ENCODE measurements at places on chromosomes 7 and 10.

DNA sequence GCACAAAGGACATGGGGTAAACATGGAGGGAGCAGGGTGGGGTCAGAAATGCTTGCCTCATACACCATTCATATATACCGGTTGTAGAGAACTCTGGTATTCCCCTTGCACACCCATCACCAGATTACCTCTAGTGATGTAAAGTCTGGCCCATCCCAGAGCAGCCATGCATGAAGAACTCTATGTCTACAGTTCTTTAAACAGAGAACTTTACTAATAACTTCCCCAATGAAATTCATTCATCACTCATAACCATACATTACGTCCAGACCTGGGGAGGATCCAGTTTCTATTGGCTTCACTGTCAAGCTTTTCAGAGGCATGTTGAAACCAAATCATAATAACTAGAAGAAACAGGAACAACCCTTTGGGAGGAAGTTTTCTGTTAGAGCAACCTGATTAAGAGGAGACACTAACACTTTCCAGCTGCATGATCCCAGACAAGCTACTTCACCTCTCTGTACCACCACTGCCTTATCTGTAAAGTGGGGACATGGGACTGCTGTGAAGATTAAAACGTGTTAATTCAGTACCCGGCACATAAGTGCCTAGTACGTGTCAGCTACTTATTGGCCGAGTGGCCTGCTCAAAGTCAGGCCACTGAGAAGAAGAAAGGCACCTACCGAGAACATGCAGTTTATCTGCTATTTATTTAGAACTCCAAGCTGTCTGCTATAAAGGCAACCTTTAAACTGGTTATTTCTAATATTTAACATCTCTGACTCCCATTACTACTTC lies 59.7 kb downstream of the IGF2BP3 start:
- DNase-seq: no peak

DNA sequence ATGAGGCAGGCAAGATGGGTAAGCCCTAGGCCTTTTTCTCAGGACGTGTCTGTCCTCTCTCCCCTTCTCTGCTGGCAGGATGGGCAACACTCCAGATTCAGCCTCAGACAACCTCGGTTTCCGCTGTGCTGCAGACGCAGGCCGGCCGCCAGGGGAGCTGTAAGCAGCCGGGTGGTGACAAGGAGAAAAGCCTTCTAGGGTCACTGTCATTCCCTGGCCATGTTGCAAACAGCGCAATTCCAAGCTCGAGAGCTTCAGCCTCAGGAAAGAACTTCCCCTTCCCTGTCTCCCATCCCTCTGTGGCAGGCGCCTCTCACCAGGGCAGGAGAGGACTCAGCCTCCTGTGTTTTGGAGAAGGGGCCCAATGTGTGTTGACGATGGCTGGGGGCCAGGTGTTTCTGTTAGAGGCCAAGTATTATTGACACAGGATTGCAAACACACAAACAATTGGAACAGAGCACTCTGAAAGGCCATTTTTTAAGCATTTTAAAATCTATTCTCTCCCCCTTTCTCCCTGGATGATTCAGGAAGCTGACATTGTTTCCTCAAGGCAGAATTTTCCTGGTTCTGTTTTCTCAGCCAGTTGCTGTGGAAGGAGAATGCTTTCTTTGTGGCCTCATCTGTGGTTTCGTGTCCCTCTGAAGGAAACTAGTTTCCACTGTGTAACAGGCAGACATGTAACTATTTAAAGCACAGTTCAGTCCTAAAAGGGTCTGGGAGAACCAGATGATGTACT lies 13.1 kb downstream of the PHKG1 start:
- DNase-seq: no peak

GRCh38 chr10:60549686-60550085 lies 160.0 kb upstream of the ANK3 start:
- DNase-seq: no peak

- DNase-seq: no peak
Observed at GRCh38 chr7:123410273-123410904, 124.0 kb downstream of the IQUB start.

DNA sequence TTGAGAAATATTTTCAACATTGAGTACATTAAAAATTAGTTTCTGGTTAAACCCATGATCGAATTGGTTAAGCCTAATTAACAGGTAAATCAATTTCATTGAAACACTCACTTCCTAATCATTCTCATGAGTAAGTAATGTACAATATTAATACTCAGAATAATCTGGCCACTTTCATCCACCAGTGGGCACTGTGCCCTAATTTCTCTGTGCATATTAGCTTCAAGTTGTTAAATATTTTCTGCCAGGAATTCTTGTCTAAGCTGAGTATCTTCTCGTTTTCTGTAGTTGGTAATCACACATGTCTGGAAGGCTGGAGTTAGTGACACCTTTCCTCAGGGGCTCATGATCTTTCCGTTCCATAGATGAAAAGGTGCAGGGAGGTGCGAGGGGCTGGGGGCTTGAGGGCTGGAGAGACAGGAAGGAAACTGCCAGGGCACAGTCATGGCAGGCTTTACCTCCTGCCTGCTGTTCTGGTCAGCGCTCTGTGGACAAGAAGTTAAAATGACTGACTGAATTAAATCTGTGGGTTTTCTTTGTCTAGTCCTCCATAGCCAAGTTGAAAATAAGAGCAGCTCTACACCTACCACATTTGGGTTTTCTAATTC lies 71.9 kb downstream of the WIPF3 start:
- no peak for DNase-seq

DNA sequence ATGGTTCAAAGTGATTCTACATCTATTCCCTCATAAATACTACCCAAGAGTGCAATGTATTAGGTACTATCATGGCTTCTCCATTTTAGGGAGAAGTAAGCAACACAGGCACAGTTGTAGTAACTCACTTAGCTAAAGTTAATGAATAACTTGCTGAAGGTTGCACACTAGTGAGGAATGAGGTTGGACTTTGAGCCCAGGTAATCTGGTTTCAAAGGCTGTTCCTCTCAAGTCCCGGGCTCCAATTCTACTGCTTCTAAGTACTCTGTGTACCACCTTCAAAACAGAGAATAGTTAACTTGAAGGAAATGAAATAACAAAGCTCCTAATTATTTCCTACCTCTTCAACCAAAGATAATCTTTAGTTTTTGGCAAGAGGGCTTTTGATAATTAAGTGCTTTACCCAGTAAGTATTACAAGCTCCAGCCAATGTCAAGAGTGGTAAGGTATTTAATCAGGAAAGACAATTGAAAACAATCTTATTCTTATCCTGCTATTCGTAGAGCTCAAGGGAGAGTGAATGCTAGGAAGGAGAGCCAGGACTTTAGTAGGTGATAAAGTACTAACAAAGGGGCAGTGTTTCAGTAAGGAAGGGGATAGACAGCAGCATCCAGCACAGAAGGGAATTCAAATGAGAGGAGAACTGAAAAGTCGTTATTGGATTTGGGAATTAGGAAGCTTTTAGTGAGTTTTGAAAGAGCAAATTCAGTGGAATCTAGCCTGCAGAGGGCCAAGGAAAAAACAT lies 158.2 kb upstream of the PTPRZ1 start:
- DNase-seq: no peak

GRCh38 chr10:42242135-42242805 lies 396.1 kb downstream of the ZNF33B start:
- no peak for DNase-seq

DNA sequence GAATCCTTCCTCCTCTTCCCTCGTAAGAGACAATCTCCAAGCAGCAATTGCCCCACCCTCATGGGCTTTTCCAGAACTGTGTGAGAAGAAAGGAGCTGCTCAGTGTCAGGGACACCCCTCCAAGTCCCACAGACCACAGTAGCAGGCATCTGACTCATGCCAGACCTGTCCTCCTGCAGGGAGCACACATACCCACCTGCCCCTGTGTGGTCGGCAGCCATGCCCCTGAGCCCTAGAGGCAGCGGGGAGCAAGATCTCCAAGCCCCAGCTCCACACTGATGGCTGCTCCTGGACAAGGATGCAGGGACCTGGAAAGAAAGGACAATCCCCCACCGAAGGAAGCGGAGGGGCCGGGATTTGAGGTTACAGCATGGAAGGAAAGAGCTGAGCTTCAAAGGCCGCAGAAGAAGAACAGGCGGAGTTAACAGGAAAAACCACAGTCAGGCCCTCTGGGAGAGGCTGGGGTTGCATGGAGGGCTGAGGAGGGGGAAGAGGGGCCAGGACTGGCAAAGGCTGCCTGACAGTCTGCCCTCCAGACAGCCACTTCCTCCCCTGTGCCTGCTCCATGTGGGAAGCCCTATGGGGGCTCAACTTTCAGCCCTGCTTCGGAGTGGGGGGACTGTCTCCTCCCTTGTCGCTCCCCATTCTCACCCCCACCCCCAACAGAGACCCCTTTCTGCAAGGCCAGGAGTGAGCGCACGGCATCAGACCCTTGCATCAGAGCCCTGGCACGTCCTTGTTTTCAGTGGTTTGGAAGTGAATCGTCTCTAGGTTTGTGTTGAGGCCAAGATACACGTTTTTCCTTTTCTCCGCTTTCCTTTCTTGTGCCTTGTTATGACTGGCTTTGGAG lies 46.8 kb downstream of the ASB13 start:
- no peak for DNase-seq

DNA sequence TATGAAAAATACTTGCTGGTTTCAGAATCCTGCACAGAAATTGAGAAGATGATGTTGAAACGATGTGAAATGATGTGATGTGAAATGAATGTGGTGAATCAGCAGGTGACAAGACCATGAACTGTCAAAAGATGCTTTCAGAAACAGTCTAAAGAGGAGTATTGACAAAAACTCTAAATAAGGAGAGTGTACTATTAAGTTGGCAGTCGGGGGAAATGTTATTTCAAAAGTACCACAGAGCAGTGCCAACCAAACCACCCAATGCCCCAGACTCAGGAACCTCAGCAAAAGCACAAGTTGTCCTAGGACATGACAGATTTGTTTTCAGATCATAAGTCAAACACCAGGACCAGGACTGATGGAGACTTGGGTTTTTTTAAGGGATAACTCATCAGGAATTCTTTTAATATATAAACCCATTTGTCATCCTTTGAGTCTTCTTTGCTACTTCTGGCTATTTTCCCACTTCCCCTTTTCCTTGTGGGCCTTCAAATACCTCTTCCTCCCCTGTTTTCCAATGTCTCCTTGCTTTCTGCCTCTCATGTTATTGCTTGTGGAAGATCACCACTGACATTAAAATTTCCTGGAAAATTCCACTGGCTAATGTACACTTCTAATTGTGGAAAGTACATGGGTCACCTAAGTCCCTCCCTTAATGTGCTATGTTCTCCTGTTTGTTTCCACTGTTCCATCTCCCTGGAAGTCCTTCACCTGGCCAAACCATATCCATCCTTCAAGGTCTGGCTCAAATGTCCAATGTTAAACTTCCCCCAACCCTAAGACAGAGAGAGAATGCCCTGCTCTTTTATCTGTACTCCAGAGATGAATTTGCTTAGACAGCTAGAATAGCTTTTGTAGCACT lies 10.2 kb upstream of the PPP1R3C start:
- DNase-seq: no peak

DNA sequence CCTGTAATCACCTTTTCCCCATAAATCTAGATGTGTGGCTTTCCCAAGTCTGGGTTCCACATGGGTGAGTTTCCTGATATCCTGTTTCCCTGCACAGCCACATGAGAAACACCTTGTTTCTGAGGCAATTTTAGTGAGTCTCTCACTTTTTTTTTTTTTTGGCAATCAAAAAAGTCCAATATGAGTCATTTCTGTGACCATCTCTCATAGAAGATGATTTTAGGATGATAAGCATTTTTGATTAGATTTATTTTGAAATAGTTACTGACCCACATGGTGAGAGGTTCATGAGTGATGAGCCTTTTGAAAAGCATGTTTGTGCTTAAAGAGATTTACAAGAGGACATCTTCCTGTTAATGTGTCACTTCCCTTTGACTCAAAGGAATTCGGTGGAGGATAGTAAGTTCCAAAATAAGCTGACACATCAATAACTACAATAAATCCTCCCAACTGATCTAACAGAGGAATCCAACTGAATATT lies 464.0 kb downstream of the INHBA start:
- no peak for DNase-seq

DNA sequence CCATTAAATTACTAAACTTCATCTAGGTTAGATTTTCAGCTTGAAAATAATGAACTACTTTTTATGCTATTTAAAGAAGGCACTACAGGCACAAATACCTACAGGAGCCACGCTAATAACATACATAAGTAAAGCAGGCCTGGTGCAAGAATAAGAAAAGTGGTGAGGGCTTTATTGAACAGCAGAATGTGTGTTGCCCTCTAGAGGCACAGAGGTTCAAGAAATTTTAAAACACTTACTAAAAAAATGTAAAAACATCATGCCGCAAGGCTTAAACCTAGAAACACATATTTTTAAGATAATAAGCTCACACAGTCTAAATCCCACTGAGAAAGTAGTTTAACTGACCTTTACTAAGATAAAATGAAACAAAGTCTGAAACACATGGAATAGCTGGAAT lies 20.3 kb downstream of the CACUL1 start:
- DNase-seq: no peak

DNA sequence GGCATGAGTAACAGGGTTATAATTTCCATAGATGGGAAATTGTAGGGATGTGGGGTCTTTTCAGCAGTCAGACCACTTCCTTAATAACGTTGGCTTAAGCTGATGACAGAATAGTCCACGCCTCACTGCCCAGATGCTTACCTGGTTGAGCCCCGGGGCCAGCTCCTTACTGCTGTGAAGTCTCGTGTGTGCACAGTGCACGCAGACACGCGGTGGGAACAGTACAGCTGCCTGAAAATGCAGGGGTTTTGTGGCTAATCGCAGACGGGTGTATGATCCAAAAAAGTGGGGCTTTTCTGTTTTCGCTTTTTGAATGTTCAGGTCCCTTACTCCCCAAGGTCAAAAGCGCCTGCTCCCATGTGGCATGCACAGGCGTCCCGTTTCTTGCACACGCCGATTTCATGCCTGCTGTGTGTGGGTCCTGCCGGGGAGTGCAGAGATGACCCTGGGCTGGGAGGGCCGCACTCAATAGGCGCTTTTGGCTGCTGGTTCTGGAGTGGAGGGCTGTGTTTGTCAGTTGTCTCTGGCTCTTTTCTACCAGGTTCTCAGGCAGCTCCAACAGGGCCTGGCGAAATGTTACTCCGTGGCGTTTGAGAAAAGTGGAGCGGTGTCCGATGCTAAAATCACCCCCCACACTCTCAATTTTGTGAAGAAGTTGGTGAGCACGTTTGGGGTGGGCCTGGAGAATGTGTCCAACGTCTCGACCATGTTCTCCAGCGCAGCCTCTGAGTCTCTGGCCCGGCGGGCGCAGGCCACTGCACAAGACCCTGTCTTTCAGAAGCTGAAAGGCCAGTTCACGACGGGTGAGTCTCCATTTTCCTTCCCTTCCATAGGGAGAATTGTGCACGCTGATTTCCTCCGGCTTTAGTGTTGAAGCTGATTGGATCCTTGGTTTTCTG lies 116.0 kb downstream of the TRRAP start:
- DNase-seq: no peak

All from activated naive CD4-positive, alpha-beta T cell (primary cell).